Activated CD4-positive, alpha-beta T cell treated with anti-CD3 and anti-CD28 coated beads for 48 hours (primary cell): ENCODE measurements at places on chromosomes 6 and 20.
A peak's percentile ranks its signal among the peaks of the same experiment; 100 is the strongest.

DNA sequence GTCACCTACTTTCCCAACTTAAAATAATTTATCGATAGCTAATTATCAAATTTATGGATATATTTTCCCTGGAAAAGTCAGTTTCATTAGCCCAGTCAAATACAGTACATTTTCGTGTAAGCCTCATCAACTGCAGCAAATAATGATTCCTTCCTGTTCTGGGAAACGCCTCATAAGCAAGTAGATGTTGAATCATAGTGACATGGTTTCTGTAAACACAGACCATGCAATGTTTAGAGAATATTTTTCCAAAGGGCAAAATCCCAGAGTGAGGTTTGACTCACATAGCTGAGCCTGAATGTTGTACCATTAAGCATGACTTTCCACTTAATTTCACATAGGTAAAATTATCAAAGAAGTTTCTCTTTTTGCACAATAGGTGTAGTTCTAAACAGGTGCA lies 16.7 kb upstream of the VNN1 start:
- no peak for DNase-seq

DNA sequence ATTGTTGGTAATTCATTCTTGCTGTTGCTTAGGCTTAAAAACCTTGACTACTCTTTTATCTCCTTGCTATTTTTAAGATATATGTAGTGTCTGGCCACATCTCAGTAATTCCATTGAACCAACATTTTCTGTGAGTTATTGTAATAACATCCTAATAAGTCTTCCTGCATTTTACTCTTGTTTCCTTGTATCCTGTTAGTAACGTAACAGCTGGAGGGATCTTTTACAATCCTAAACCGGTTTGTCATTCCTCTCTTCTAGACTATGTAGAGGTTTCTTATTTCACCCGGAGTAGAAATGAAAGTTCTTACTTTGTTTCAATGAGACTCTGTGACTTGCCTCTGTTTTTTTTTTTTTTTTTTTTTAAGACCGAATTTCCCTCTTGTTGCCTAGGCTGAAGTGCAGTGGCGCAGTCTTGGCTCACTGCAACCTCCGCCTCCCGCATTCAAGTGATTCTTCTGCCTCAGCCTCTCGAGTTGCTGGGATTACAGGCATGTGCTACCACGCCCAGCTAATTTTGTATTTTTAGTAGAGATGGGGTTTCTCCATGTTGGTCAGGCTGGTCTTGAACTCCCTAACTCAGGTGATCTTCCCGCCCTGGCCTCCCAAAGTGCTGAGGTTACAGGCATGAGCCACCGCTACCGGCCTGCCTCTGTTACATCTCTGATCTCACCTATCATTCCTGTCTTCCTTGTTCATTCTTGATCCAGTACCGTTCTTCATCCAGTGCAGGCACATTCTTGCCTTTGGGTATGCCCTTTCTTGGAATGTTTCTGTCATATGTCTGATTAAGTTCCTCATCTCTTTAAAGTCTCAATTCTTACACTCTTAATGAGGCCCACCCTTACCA lies 44.7 kb downstream of the NCOA3 start:
- DNase-seq = no peak

- DNase-seq = no peak
These were observed 12.5 kb downstream of the OTOR start for GRCh38 chr20:16760431-16761304.

GRCh38 chr6:44234101-44235025 lies 11.0 kb downstream of the SLC29A1 start:
- no peak for DNase-seq

GRCh38 chr6:1525364-1526038 lies 84.2 kb upstream of the FOXC1 start:
- no peak for DNase-seq

DNA sequence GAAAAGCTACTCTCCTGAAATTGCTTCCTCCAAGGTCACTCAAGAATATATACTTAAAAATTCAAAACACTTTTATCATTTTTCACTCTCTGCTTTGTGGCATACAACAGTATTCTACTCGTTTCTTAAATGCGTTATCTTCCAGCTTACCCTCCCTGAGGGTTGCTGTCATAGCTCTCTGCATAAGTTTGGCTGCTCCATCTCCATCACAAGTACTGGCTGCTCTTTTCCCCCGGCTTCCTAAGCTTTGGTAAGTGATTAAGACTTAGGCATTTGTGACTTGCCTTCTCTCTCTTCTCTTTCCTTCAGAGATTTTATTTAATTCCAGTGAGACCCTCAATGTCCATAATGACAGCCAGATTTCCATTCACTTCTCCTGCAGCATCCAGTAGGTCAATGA lies 128.3 kb downstream of the NKAIN2 start:
- no peak for DNase-seq

DNA sequence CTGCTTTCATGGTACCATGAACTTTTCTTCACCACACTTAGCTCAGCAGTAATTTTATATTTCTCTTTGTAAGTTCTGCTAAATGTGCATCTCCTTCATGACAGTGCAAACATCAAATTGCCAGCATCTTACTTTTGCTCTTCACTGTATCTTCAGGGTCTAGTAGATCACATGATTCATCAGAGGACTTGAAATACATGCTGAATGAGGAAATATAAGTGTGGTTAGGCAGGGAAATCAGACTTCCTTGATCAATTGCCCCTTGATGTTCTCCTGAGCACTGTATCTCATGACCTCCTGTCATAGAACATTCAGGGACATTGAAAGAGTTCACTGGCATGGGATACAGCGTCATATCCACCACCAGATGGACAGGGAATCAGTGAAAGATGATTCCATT lies 25.3 kb upstream of the POLR1H start:
- no peak for DNase-seq

GRCh38 chr6:143176090-143177021 lies 115.7 kb downstream of the AIG1 start:
- peak; percentile 7 for DNase-seq

GRCh38 chr6:19349429-19349828 lies 487.7 kb upstream of the ID4 start:
- no peak for DNase-seq

DNA sequence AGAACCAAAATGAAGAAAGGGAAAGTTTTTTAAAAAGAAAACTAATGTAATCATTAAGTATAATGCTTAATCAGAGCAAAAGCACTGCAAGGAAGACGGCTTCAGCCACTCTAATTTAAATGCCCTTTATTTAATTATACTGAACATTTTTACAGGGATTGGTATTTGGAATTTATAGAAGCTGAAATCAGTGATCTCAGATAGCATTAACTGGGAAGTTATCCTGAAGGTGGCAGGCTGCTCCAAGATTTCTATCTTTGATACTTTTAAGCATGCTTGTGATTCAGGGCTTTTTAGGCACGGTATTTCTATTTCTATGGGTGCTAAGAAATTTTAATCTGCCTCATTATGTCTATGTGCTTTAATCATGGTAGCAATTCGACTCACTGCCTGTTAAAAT lies 1.3 kb upstream of the NDUFAF4 start:
- no peak for DNase-seq

GRCh38 chr20:3485913-3486312 lies 15.1 kb downstream of the ATRN start:
- no peak for DNase-seq

DNA sequence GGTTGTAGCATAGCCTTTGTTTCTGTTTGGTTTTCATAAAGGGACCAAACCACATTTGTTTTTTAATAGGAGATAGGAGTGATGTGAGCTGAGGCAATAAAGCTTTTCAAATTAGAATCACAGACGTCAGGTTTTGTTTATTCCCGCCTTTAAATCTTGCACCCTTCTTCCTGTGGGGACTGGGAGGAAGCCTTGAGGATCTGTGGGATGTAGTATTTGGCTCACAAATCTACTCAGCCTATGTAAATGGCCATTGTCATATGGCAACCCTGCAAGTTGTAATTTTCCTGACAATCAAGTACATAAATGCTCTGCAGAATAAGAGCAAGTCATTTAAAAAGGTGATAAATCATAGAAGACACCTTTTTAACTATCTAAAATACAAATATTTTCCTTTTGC lies 110.4 kb downstream of the ADGRG6 start:
- DNase-seq = no peak

DNA sequence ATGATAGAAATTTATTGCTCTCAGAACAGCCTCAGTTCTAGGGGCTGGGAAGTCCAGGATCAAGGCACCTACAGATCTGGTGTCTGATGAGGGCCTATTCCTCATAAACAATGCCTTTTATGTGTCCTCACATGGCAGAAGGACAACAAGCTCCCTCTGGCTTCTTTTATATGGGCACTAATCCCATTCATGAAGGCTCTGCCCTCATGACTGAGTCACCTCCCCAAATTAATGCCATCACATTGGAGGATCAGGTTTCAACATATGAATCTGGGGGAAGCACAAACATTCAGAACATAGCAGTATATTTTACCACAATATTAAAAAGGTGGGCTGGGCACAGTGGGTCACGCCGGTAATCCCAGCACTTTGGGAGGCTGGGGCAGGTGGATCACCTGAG lies 58.5 kb upstream of the CCN6 start:
- no peak for DNase-seq

- no peak for DNase-seq
These were observed 149.4 kb downstream of the INSM1 start for GRCh38 chr20:20517296-20517695.

GRCh38 chr6:154590756-154591155 lies 80.3 kb upstream of the CNKSR3 start:
- DNase-seq = no peak

DNA sequence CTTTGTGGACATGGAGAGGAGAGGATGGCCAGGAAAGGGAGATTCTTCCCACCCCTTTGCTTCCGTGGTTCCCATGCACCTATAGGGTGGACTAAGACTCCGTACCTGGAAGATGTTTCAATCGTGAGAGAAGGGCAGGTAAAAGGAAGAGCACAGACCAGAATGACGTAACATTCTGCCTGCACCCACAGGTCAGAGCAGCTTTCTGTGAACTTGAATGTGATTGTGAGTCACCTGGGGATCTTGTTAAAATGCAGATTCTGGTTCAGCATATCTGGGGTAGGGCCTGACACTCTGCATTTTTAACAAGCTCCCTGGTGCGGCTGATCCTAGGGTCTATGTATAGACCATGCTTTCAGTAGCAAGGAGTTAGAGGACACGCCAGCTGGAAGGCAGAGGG lies 164.1 kb upstream of the SGK1 start:
- no peak for DNase-seq

DNA sequence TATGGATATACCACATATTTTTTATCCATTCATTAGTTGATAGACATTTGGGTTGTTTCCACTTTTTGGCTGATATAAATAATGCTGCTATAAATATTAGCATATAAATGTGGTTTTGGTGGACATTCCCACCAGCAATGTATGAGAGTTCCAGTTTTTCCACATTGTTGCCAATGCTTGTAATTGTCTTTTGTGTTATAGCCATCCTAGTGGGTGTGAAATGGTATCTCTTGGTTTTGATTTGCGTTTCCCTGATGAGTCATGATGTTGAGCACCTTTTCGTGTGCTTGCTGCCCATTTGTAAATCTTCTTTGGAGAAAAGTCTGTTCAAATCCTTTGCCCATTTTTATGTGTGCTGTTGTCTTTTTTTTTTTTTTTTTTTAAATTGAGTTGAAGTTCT lies 54.4 kb downstream of the DHX35 start:
- no peak for DNase-seq

GRCh38 chr6:37149745-37150144 lies 20.2 kb upstream of the PIM1 start:
- no peak for DNase-seq

- DNase-seq = peak; percentile 43
These were observed 39.0 kb downstream of the GMPR start for GRCh38 chr6:16277101-16277981.

DNA sequence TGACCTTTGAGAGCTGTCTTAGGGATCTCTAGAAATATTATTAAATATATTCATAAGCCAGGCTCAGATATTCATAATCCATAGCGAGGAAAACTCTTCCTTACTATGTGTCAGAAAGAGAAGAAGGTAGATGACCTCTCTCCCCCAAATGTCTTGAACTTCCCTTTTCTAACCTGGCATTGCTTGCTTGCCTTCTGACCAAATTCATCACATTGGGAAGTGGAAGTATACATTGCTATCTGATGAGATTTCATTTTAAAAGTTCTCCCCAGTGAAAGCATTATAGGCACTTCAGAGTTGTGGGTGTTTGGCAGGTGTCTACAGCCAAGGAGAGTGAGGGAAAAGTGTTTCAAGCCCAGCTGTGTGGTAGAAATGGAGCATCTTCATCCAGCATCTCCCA lies 197.3 kb downstream of the ZFAND3 start:
- DNase-seq = no peak

GRCh38 chr6:165086814-165087213 lies 222.6 kb downstream of the C6orf118 start:
- no peak for DNase-seq

DNA sequence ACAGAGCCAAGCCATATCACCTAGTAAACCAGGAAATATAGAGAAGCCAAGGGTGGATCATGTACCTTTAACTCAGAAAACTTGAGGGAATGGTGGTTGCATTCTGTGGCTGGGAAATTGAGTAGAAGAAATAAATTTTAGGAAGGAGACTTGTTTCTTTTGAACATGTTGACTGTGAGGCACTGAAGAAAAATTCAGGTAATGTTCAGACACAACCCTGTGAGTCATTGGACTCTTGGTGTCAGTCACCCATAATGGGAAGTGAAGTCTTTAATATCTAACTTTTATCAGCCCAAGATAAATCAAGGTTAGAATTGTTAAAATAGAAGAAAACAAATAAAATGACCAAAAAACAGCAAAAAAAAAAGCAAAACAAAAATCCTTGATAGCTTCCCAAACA lies 98.8 kb upstream of the GRIK2 start:
- DNase-seq = no peak

DNA sequence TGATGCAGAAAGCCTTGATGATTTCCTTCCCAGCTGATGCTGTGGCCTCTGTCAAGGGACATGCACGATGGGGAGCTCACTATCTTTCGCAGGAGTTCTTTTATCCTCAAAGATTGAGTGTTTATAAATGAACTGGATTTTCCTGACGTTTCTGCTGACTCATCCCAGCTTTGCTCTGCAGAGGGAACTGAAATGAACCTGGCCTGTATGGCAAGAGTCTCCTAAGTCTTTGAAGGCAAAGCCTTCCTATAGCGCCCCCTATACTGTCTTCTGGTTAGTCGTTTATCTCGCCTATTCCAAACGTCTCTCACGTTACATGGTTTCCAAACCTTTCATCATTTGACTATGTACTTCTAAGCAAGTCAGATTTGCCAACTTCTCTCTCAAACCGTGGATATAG lies 565.3 kb downstream of the KIF16B start:
- no peak for DNase-seq

DNA sequence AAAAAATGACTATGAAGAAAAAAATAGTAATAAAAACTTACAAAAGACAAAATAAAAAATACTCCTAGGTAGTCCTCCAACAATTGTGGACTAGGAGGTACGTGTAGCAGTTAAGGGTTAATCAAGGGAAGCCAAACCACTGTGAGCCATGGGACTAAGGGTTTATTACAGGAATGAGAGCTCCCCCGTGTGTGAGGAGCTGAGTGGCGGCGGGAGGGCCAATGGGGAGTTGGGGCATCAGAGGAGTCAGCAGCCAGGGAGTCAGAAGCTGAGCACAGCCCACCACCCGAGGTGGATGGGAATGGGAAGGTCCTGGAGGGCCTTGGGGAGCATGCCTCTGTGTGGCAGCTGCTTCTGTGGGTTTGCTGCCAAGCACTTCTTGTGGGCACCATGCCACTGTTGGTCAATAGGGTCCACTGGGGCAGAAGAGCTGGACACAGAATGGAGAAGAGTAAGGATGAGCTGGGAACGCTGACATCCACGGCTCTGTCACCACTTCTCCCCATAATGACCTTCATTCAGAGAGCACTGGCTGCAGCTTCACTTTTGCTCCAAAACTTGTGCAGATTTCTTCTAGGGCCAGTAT lies 373.3 kb downstream of the CDKAL1 start:
- no peak for DNase-seq

GRCh38 chr6:11398451-11399326 lies 138.9 kb upstream of the TMEM170B start:
- no peak for DNase-seq

- peak; percentile 60 for DNase-seq
These were observed 1.7 kb downstream of the PHF10 start for GRCh38 chr6:169722362-169723199.
